Hypothalamus (tissue), 51 donors: ENCODE measurements at places on chromosomes 2 and 18.

GRCh38 chr2:230246206-230246605, 20.7 kb downstream of the SP140 start:
- no peak for DNase-seq

- no peak for DNase-seq
Observed at GRCh38 chr2:237721458-237721857, 77.1 kb upstream of the RBM44 start.

- DNase-seq: no peak
Observed at GRCh38 chr2:64284751-64285150, 140.5 kb upstream of the PELI1 start.

- no peak for DNase-seq
Observed at GRCh38 chr18:13542520-13542847, 183.9 kb downstream of the FAM210A start.
